ENCODE measurements at places on chromosomes 2 and 18.
A peak's percentile ranks its signal among the peaks of the same experiment; 100 is the strongest.

DNA sequence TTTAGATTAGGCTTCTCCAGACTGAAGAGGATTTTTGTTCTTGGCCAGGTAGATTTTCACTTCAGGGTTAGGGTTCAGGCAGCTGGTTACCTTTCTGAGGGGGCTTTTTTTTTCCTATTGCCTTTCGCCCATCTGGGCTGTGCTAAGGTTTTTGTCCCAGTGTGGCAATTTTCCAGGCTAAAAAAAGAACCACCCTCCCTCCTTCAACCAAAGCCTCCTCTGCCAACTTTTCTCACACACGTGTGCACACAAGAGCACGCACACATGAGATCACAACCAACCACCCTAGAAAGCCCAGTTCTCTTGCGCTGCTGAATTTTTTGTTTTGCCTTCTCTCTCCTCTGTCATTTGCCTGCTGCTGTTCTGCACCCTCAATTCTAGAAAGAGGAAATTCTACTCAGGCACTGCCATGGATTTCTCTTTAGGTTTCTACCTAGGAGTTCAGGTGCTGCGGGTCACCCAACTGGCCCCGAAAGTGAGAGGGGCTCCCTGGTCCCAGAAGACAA, 8.5 kb upstream of the CXCR4 start:
- no peak for DNase-seq

- peak; percentile 68 for DNase-seq
Observed at GRCh38 chr18:76823587-76824011, 1.2 kb downstream of the ZNF236 start.

DNA sequence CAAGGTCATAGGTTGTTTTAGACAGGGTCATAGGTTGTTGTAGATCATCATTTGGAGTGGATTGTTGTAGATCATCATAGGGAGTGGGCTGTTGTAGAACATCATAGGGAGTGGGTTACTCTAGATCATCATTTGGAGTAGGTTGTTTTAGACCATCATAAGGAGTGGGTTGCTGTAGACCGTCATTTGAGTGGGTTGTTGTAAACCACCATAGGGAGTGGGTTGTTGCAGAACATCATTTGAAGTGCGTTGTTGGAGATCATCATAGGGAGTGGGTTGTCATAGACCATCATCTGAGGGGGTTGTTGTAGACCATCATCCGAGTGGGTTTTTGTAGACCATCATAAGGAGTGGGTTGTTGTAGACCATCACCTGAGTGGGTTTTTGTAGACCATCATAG, 9.5 kb upstream of the TRPM8 start:
- no peak for DNase-seq

DNA sequence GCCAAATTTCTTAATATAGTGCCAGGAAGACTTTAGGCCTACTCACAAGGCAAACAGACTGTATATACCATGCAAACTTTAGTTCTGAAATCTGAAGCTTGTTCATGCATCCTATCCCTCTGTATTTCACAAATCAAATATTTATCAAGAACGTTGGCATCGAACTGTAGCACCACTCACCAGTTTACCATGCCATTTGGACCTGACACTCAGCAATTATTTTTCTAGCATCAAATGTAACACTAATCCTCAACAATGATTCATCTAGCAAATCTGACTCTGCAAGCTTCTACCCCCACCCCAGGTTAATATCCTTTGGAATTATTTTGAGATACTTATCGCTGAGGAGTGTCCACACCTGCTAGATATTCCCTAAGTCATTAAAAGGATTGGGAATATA, 1506.6 kb downstream of the LRP1B start:
- no peak for DNase-seq

GRCh38 chr2:181146171-181146570, 165.8 kb downstream of the UBE2E3 start:
- DNase-seq = no peak

- DNase-seq = no peak
Observed at GRCh38 chr2:55419233-55419678, 400 bp downstream of the CCDC88A start.

GRCh38 chr2:152089238-152089637, 9.6 kb downstream of the CACNB4 start:
- DNase-seq = no peak

GRCh38 chr2:131105950-131106801, 1.0 kb downstream of the PLEKHB2 start:
- peak; percentile 19 for DNase-seq

- no peak for DNase-seq
Observed at GRCh38 chr2:168573128-168573903, 117.2 kb downstream of the CERS6 start.

DNA sequence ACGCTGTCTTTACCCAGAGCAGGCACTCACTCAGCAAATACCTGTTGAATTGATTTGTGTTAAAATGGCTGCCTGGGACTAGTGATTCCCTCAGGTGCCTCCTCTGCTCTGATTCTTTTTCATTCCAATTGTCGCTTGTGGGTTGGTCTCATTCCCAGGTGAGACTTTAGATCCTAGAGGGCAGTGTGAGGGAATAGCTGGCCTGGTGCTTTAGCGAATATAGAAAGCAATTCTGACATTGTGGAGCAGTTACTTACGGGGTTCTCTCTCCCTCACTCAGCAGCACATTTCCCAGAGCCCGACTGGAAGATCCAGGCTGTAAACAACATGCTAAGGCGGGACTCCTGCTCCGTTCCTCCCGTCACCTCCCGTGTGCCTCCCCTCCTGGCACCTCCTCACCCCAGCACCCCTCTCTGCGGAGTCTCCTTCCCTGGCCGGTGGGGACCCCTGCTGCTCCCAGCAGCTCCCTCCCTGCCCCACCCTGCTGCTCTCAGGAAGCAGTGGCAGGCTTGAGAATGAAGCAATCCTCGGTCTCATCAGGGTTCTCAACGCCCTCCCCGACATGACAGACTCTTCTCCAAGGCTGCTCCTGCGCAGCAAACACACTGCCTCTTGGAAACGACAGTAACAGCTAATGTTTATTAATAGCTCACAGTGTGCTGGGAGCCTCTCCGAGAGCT, 26.9 kb downstream of the CELF4 start:
- DNase-seq = no peak

- no peak for DNase-seq
Observed at GRCh38 chr2:143933946-143934569, 585.9 kb downstream of the ZEB2 start.

GRCh38 chr2:34147780-34148179, 548.7 kb upstream of the FAM98A start:
- no peak for DNase-seq

DNA sequence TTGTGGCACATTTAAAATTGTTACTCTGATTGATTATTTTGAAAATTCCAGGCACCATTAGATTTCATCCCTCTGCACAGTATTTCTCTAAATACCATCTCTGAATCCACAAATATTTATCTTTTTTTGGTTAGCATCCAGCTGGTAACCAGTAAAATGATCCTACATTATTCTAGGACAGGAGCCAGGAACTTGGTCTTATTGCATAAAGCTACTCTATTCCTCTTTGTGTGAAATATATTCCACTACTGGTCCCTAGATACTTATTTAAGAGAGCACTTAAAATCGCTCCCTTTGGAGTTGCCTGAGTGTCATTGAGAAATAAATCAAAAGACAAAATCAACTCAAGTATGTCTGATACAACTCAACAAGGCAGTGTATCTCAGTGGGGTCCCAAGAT, 7.4 kb upstream of the MBOAT2 start:
- DNase-seq = no peak

DNA sequence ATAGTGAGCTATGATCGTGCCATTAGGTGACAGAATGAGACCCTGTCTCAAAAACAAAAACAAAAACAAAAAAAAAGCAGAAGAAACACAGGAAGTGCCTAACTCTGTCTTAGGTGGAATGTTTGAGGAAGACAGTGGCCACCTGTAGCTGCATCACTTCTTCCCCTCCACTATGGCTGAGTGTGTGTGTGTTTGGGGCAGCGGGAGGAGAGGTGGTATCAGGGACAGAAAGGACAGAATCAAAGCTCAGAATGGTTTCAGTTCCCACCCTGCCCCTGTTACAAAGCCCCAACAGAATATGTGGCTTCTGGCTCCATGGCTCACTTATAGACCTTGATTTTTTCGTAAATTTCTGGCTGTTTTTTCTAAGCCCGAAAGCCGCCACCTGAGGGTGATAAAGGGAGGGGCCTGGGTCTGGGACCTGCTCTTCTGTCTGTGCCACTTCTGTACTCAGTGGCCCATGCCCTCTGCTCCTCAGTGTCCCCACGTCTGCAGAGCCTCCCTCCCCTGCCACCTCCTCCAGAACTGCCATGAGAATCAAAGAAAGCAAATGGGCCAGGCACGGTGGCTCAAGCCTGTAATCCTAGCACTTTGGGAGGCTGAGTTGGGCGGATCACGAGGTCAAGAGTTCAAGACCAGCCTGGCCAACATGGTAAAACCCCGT, 27.4 kb downstream of the SERTAD2 start:
- DNase-seq = no peak

DNA sequence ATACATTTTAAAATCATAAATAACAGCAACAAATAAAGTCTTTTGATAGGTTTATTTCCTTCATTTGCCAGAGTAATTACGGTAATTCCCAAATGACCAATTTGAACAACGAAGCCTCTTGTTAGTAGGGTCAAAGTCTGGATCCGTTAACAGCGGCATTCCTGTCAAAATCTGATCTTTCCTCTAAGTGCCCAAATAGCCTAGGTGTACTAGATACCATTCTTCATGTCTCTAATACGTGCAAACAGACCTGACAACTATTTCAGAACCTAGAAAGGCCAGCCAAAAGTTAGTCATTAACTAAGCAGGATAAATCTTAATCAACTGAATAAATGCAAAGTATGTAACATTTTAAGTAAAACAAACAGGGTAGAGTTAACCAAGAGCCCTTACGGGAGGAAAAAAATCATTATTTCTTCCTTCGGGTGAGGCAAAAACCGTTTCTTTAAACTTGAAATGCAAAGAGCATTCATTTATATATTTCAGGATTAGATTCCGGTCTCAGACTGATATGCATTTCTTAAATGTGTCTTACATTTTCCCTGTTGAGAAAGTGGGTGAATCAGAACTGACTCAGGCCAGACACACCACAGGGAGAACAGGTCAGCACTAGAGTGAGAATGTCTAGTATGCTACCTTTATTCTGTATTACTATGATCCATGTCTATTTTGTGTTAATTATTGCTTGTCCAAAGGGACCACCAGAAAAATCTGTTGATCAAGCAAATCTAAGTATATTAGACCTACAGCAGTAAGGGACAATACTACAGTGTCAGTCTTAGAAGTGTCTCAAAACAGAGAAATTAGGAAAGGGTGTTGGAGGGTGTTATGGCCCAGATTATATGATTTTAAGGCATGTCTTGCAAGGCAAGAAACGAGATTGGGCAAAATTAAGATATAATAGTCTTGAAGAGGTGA, 141.5 kb upstream of the NDUFV2 start:
- no peak for DNase-seq

- DNase-seq = no peak
Observed at GRCh38 chr2:222450021-222450420, 25.7 kb downstream of the SGPP2 start.

DNA sequence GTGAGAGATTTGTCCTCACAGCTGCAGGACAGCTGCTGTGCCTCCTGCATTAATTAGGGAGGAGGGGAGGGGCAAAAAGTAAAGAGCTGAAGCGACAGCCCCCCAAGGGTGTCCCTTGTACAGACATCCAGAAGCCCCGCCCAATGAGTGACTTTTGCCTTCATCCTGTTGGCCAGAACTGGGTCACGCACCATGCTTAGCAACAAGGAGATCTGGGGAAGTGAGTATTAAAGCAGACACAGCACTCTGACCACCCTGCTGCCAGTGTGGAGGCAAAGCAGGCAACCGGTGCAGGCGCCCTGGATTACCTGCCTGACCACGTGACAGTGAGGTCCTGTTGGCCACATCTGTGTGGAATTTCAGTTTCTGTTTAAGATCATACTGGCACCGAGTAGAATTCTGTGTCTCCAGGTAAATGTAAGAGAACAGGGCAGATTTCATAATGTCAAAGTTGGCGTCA, 21.5 kb upstream of the BIN1 start:
- no peak for DNase-seq

DNA sequence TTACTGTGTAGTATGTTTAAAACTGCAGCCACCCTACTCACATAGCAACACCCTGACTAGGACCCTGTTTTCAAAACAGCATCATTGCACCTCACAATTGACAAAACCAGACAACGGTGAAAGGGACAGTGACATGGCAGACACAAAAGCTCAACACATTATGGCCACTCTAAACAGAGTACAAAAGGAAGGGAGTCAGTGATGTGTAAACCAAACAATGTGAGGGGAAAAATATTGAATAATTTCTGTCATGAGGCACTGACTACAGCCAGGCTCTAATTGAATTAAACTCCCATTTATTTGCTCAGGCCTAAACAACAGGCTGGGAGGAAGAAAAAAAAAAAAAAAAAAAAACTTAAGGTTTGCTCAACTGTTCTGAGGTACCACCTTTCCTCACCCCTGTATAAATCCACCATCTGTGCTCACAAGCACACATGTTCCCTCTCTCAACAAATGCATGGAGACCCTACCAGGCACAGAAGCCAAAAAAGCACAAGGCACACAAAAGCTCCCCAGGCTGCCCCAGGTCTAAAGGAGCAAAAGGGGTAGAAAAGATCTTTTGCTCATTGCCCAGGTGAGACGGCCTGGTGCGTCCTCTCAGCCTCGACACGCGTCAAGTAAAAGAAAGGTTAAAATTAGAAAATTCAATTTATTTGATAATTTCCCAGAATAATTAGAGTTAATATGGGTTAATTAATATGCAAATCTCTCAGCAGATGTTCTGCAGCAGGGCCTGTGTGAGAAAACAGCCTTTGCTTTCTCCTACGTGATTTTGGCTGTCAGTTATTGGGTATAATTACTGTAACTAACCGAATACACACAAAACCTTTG, 80.9 kb downstream of the ZEB2 start:
- DNase-seq = no peak

DNA sequence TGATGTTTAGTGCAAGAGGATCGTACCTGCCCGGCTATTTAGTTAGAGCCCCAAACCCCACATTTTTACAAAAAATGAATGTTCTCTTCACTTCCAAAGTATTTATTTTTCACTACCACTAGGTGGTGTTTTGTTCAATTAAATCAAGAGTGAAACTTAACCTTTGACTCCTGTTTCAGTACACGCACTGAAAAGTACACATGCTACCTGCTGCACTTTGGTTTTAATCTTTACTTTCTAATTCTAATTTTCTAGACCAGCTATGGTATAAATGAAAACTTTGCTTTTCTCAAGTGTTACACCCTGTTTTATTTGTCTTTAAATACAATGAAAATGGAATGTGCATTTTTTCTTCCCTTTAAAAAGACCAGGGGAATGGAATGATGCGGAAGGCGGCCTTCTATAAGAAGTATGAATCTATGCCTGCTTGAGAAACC, 31.4 kb upstream of the CHN1 start:
- no peak for DNase-seq

GRCh38 chr2:141331127-141331526, 799.7 kb downstream of the LRP1B start:
- DNase-seq = no peak

DNA sequence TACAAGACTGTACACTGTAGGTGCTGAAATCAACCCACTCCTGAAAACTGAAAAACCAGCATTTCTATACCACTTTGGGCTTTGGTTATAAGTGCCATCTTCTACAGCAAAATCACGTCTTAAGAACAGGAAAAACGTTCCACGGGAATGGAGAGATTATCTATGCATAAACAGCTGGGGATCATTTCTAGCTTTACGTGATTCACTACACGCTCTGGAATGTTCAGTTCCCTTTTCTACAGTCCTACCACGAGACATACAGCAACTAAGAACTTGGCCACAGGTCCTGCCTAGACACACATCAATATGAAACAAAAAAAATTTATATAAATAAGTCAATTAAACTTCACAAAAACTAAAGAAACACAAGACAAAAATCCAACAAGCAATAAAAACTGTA, 3.6 kb downstream of the CXCR4 start:
- no peak for DNase-seq
